ENCODE measurements at places on chromosomes 2 and 18.

DNA sequence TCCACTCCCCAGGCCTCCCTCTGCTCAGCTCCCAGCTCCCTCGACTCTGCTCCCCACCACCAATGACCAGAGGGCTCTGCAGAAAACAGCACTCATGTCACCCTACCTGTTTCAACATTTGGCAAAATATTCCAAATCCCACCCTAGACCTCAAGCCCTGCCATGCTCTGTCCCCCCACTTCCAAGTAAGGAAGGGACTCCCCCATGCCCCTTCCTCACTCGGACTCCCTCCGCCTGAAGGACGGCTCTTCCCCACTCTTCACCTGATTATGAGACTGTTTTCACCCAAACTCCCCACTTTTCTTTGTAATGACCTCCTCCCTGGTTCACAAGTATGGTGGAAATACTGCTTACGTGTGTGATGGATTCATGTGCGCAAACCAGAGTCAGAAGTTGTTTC, 208.4 kb downstream of the MGAT5 start:
- no peak for DNase-seq

GRCh38 chr2:200418399-200418798, 91.5 kb downstream of the KCTD18 start:
- no peak for DNase-seq

GRCh38 chr18:78652001-78652545, 327.5 kb upstream of the SALL3 start:
- DNase-seq: no peak

GRCh38 chr2:37132914-37133313, 23.9 kb downstream of the EIF2AK2 start:
- DNase-seq: no peak

GRCh38 chr2:82301506-82301905, 1997.0 kb upstream of the LRRTM1 start:
- no peak for DNase-seq

DNA sequence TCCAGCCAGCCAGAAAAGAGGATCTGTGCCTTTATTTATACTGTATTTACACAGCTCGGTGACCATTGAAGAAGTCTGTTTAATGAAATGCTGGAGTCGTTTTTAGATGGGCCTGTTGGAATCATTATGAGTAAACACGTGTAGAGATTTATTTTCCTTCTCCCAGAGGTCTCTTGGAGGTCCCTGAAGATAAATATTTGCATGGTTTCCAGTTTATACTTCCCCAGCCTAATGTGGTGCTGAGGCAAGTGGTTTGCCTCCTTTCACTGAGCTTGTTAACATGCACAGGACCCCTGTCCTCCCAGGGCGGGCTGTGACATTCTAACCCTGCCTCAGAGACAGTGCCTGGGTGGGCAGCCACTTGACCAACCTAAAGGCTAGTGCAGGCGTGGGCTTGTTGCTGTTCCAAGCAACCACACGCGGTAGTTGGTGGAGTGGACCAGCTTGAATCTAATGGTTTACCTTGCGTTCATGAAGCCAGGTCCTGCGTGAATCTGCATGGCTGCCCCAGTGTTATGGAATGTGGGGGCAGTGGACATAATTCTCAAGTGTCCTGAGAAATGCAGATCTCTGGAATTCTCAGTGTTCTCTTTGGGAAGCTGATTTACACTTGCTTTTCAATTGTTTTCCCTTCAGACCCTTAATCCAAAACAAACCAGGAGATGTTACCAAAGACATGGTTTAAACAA, 130.2 kb upstream of the DLX2 start:
- no peak for DNase-seq

GRCh38 chr2:43041173-43041591, 185.2 kb downstream of the ZFP36L2 start:
- no peak for DNase-seq

GRCh38 chr18:25282896-25283703, 68.9 kb downstream of the ZNF521 start:
- no peak for DNase-seq

DNA sequence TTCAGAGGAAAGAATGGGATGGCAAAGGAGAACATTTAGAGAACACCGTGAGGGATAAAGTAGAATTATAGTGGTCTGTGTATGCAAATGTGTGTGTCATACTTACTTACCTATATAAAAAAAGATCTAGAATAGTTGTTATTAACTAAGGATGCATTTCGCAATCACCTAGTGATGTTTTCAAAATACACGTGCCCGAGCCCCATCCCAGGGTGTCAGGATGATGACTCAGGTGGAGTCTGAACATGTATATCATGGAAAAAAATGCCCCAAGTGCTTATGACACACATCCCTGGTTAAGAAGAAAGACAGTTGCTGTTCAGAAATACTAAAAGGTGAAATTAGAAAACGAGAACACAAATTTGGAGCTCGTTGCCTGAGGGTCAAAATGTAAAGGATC, 109.0 kb downstream of the CERS6 start:
- no peak for DNase-seq

GRCh38 chr2:219331560-219332213, 857 bp downstream of the RESP18 start:
- no peak for DNase-seq

GRCh38 chr2:8334866-8335325, 347.0 kb upstream of the ID2 start:
- DNase-seq: no peak

DNA sequence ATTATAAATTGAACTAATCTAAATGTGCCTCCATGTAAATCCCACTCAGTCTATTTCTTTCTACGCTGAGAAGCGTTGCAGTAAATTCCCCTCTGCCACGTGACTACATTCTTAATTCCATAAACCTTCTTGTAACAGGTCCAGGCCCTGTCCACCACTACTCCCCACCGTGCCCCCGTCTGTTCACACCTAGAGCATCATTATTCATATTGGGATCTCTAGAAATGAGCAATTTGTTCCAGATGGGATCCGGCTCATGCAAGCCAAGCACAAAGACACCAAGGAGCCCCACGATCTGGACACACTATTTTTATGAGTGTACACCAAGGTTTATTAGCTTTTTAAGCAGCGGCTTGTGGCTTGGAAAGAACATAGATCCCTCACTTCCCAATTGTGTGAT, 38.2 kb downstream of the BOLA3 start:
- no peak for DNase-seq

GRCh38 chr2:140770645-140771044, 1360.2 kb downstream of the LRP1B start:
- DNase-seq: no peak

GRCh38 chr2:47174733-47175361, 19.7 kb upstream of the STPG4 start:
- DNase-seq: no peak

- no peak for DNase-seq
Measured at GRCh38 chr2:164967781-164968228, 12.5 kb upstream of the SLC38A11 start.

DNA sequence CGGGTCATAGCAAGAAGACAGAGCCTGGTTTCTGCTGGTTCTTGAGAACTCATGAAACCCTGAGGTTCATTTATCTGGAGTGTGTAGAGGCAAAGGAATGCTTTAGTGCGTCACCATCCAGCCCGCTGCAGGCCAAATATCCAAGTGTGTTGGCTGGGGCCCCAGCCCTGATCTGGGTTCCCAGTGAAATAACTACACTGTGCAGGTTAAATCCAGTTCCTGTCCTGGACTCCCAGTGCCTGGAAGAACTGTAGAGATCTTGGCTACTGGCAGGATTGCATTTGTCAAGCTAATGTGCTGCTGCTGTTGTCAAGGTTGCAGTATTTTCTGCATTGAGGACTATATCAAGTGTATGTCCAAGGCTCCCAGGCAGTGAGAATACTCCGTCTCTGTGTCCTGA, 89.9 kb downstream of the MAPK4 start:
- peak; percentile 38 for DNase-seq

- no peak for DNase-seq
Measured at GRCh38 chr2:71299507-71299906, 32.1 kb upstream of the ZNF638 start.

- no peak for DNase-seq
Measured at GRCh38 chr18:76213991-76214390, 281.1 kb downstream of the ZNF516 start.

DNA sequence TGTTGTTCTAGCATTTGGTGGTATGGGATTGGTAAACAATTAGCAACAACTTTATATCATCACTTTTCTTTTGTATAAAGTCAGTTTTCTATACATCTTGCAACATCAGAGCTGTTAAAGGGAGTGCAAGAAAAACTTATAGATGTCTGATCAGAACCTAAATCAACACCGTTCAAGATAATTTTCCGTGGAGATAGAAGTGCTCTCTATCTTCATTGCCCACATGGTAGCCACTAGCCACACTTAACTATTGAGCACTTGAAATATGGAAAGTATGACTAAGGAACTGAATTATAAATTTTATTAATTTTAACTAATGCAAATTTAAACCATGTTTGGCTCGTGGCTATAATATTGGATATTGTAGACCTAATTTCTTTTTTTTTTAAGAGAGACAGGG, 5.2 kb downstream of the TTC27 start:
- DNase-seq: no peak

- no peak for DNase-seq
Measured at GRCh38 chr2:45394216-45394615, 216.9 kb downstream of the SRBD1 start.

GRCh38 chr18:3679241-3679640, 229.3 kb downstream of the TGIF1 start:
- DNase-seq: no peak

DNA sequence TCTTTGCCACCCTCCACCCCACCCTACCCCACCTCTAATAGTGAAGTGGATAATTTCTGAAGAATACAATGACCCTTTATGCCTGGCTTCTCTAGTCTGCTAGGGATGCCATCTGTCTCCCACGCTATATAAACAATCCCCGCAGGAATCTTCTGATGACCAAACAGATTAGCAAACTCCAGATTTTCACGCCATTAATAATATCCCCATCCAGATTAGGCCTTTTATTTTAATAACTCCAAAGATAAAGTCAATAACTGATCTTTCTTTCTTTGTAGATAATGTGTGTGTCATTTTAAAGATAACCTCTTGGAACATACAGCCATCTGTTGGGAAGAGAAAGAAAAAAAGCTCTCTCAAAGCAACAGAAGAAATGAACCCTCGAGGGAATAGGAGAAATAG, 47.9 kb upstream of the CCDC150 start:
- no peak for DNase-seq

DNA sequence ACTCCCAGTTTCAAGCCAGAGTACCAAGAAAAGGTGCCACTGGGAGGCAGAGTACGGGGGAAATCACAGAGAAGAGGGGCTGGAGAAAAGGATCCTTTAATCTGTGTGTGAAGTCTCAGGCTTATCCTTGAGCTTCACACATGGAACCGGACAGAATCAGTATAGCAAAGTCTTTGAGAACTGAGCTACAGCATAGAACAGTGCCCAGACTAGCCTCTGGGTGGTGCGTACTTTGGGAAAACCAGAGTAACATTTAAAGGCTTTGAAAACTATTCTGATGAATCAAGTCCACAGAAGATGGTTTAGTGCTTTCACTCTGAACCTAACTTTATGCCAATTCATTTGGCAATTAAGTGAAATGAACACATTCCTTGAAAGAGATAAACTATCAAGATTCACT, 83.1 kb downstream of the BABAM2 start:
- DNase-seq: no peak

Data from thoracic aorta (tissue), 2 donors.